ENCODE measurements at places on chromosomes 3 and 15.
A peak's percentile ranks its signal among the peaks of the same experiment; 100 is the strongest.

- DNase-seq = peak; percentile 26
Measured at GRCh38 chr15:101028772-101029438, 109.7 kb downstream of the LRRK1 start.

- no peak for DNase-seq
Measured at GRCh38 chr3:125219261-125219701, 6.7 kb upstream of the SLC12A8 start.

GRCh38 chr3:170421111-170421641, 2.5 kb downstream of the CLDN11 start:
- no peak for DNase-seq

- no peak for DNase-seq
Measured at GRCh38 chr3:40511031-40511718, 5.3 kb downstream of the ZNF620 start.

DNA sequence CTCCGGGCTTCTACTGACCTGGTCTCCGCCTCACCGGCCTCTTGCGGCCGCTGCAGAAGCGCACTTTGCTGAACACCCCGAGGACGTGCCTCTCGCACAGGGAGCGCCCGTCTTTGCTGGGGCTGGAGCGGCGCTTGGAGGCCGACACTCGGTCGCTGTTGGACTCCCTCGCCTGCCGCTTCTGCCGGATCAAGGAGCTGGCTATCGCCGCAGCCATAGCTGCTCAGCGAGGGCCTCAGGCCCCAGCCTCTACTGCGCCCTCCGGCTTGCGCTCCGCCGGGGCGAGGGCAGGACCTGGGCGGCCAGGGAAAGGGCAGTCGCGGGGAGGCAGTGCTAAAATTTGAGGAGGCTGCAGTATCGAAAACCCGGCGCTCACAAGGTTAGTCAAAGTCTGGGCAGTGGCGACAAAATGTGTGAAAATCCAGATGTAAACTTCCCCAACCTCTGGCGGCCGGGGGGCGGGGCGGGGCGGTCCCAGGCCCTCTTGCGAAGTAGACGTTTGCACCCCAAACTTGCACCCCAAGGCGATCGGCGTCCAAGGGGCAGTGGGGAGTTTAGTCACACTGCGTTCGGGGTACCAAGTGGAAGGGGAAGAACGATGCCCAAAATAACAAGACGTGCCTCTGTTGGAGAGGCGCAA, 319.2 kb downstream of the FGF12 start:
- DNase-seq = peak; percentile 61

Data from right forelimb (tissue), 1 donor.